ENCODE measurements at places on chromosomes 7 and 10.

- DNase-seq = no peak
Measured at GRCh38 chr7:115984105-115984504, 46.5 kb downstream of the TFEC start.

- DNase-seq = peak; percentile 66
Measured at GRCh38 chr10:101308051-101308450, 45.9 kb upstream of the BTRC start.

GRCh38 chr10:49784681-49785080, 22.6 kb upstream of the OGDHL start:
- DNase-seq = no peak

GRCh38 chr7:108287857-108288256, 157.7 kb upstream of the LAMB4 start:
- no peak for DNase-seq

GRCh38 chr7:148884049-148884298, at the start of gene EZH2:
EZH2 (minus strand) TSS chr7:148884291; CDS start chr7:148847298, 36,993 bp downstream.
- no peak for DNase-seq

GRCh38 chr7:103474956-103475355, 28.9 kb upstream of the SLC26A5 start:
- DNase-seq = no peak

DNA sequence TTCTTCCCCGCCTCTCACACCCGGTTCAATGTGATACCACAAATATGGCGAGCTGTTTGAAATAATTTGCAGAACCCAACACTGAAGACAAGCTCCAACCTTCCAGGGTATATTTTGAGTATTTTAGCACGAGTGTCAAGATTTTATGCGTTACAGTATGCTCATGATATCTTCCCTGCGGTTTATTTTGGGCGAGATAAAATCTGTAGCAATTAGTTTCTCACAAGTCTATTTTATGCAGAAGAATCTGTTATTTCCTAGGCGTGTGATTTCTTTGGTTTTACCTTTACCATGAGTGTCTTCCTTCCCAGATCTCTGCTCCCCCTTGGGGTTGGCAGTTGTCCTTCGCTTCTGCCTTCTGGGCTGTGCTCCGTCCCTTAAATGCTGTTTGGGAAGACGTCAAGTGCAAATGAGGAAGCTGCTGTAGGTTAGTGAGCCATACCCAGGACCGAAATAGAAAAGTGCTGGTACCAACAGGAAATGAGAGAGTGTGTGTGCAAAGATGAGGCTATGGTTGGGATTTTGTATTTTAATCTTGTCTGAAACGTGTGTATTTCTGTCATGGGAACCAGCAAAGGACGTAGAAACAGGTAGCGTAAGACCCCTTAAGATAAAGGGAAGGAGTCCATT, 299.8 kb downstream of the KLF6 start:
- DNase-seq = no peak

- no peak for DNase-seq
Measured at GRCh38 chr7:18828994-18829857, 288.2 kb downstream of the TWIST1 start.

GRCh38 chr10:86372784-86373239, 6.2 kb upstream of the GRID1 start:
- DNase-seq = no peak

- DNase-seq = peak; percentile 96
Measured at GRCh38 chr10:74924251-74924963, 98.0 kb downstream of the KAT6B start.

DNA sequence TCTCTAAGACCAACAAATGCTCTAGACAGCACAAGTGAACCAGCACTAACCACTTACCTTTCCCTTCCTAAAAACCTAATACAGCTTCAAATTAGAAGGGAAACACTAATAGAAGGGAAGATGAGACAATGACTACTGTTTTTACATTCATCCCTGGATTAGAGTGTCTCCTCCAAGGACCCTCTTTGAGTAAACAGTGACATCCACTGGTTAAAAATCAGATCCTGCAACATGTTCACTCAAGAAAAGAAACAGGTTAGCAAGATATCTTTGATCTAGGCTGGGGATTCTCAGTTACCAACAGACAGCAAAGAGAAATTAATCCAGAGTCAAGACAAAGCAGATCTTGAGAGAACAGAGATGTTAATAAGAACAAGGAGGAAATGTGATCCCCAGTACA, 177.7 kb upstream of the GHITM start:
- no peak for DNase-seq

GRCh38 chr7:2225336-2225735, 7.4 kb downstream of the MAD1L1 start:
- peak; percentile 91 for DNase-seq

GRCh38 chr7:3277604-3278572, 23.2 kb upstream of the SDK1 start:
- DNase-seq = no peak

GRCh38 chr10:4483811-4484210, 342.2 kb upstream of the AKR1E2 start:
- no peak for DNase-seq

DNA sequence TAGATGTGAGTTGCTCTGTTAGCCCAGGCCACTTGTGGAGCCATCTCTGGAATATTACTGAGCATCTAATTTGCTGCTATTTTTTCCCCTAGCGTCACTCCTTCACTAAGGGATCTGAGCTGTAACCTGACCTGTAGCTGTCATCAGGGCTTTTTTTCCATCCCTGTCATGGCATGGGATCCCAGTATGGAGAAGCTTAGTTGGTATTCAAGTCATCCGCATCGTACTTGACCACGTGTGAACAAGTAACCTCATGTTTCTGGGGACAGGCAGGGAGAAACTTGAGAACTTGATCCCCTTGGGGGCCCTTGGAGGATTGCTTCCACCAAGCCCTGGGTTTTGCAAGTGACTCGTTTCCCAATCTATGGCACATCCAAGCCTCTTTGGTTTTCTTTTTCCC, 474.4 kb upstream of the GALNT17 start:
- DNase-seq = no peak

DNA sequence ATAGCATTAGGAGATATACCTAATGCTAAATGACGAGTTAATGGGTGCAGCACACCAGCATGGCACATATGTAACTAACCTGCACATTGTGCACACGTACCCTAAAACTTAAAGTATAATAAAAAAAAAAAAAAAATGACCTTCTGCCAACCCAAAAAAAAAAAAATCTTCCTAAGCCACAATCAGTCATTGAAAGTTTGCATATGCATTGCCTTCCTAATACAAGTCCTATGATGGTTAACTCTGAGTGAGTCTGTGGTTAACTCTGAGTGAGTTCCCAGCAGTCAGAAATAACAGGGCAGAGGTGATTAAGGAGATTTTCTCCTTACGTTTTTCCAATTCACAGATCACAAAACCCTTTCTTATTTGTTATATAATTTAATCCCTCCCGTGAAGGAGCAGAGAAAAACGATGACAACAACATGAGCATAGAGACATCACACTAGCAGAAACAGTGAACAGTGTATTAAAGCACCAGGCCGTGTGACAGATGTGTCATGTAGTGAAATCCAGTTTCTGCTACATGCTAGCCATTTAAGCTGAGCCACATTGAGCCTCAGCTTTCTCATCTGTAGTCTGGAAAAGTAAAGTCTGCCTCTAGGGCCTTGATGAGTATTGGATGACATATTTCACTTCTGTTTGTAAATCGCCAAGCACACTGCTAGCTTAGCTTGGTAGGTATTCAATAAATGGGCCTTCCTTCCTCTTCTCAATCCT, 7.4 kb upstream of the RNF148 start:
- DNase-seq = no peak

GRCh38 chr7:37714606-37715005, 31.0 kb downstream of the GPR141 start:
- DNase-seq = no peak

- DNase-seq = no peak
Measured at GRCh38 chr7:129940329-129940728, 12.4 kb downstream of the UBE2H start.

GRCh38 chr10:6201516-6201975, 1.2 kb upstream of the PFKFB3 start:
- DNase-seq = peak; percentile 34

- DNase-seq = no peak
Measured at GRCh38 chr7:95688931-95689495, 83.3 kb upstream of the DYNC1I1 start.

DNA sequence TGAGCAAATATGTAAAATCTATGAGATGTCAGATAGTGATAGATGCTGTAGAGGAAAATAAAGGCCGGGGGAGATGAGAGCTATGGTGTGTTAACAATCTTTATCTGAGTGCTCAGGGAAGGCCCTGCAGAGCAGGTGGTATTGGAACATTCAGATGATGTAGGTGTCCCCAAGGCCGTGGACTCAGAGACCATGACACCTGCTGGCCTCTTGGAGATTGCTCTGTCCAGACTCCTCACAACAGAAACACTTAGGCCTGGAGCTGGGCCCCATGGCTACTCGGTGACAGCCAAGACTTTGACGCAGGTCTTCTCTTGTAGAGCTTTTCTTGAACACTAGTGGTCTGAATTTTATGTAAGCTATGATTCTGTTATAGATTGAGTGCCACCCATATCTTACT, 13.3 kb downstream of the AKR1E2 start:
- DNase-seq = no peak

- no peak for DNase-seq
Measured at GRCh38 chr7:155455776-155456737, 1.9 kb upstream of the EN2 start.

DNA sequence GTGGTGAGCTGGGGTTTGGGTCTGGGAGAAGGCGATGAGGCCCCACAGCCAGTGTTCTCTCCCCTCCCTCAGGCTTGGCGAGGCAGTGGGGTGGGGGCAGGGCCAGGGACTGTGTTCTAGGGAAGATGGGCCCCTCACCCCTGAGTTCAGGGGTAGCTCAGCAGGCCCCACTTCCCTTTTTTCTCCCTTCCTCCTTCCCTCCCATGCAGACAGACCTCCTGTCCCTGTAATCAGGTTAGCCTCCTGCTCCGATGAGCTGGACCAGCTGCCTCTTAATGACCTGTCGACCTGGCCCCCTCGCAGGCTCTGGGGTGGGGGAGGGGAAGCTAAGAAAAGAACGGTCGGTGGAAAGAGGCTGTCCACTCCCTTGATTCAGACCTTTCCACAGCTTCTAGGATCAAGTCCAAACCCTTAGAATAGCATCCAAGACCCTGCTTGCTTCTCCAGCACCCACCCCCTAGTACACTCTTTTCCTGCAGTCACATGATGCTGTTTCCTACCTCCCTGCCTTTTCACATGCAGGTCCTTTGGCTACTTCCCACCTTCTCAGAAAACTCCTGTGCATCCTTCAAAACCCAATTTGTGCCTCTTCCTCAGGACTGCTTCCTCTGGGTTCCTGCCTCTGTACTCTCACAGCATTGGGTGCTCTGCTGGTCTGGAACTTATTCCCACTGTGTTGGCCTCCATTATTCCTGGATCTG, 64.1 kb downstream of the ZMIZ1 start:
- no peak for DNase-seq

Measured in RWPE1 (cell line).